Adrenal gland (tissue), 19 donors: ENCODE measurements at places on chromosomes 7 and 10. TPM values are rescaled to one million over a fixed set of nuclear protein-coding genes. Genes with fewer than 3 reads are reported as not detected.
A peak's percentile ranks its signal among the peaks of the same experiment; 100 is the strongest.

NPY4R2 gene
- total RNA-seq: not detected

GRCh38 chr10:44393051-44393630 is 8.2 kb upstream of the CXCL12 start:
- no peak overlapping the region for H3K4me3 ChIP-seq
- H3K27ac ChIP-seq: no peak overlapping the region
- H3K27me3 ChIP-seq: no peaks in the 10 kb centered on the region
- H3K4me1 ChIP-seq: no peaks in the 10 kb centered on the region
- H3K36me3 ChIP-seq: no peaks in the 10 kb centered on the region

GRCh38 chr7:69597278-69598076 is 798 bp upstream of the AUTS2 start:
- DNase-seq: peak; percentile 38
- peak overlapping the region; percentile 79 for H3K27ac ChIP-seq
- H3K4me3 ChIP-seq: peak overlapping the region; percentile 93
- H3K27me3 ChIP-seq: no peaks in the 10 kb centered on the region
- H3K36me3 ChIP-seq: no peaks in the 10 kb centered on the region

ASZ1 gene
- total RNA-seq: not detected

GRCh38 chr7:32104766-32105165 is 34.6 kb upstream of the PDE1C start:
- H3K27ac ChIP-seq: no peak overlapping the region
- no peaks in the 10 kb centered on the region for H3K36me3 ChIP-seq
- H3K27me3 ChIP-seq: no peaks in the 10 kb centered on the region
- no peaks in the 10 kb centered on the region for H3K4me1 ChIP-seq

DNA sequence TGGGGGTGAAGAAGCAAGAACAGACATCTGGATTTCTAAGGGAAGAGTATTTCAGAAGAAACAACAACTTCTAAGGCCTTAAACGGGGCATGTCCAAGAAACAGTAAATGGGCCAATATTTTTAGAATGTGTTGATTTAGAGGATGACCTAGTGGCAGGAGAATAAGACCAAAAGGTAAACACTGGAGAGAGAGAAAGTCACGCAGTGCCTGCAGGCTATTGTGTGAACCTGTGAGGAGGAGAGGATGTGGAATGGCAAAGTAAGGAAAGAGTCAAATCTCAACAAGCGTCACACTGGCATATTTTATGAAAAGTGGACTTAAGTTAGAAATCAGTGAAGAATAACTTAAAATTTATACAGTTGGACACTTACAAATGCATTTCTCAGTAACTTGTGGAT is 78.1 kb upstream of the EGFR start:
- H3K4me3 ChIP-seq: no peak overlapping the region
- no peaks in the 10 kb centered on the region for H3K4me1 ChIP-seq
- no peak overlapping the region for H3K27ac ChIP-seq
- no peaks in the 10 kb centered on the region for H3K27me3 ChIP-seq

SORCS1 gene
- total RNA-seq: 0.18 TPM

GRCh38 chr10:98513704-98514103 is 67.0 kb upstream of the HPS1 start:
- H3K4me3 ChIP-seq: no peak overlapping the region
- no peak overlapping the region for H3K27ac ChIP-seq
- no peak for DNase-seq

IDI2 gene
- total RNA-seq: 0.28 TPM
